ENCODE measurements at places on chromosomes 13 and 19. TPM values are rescaled to one million over a fixed set of nuclear protein-coding genes. Genes with fewer than 3 reads are reported as not detected.

Gene TLE2
- 23.0 TPM for total RNA-seq

Gene LILRB2
- not detected for total RNA-seq

- H3K27ac ChIP-seq = no peak overlapping the region
- peaks cover 4% of the 10 kb centered on the region for H3K4me1 ChIP-seq
- no peak for DNase-seq
- no peaks in the 10 kb centered on the region for H3K27me3 ChIP-seq
- H3K36me3 ChIP-seq = no peaks in the 10 kb centered on the region
- no peak overlapping the region for H3K4me3 ChIP-seq
Observed at GRCh38 chr13:94182185-94182761, 297.2 kb downstream of the DCT start.

Gene CEACAM5
- 0.61 TPM for total RNA-seq

DNA sequence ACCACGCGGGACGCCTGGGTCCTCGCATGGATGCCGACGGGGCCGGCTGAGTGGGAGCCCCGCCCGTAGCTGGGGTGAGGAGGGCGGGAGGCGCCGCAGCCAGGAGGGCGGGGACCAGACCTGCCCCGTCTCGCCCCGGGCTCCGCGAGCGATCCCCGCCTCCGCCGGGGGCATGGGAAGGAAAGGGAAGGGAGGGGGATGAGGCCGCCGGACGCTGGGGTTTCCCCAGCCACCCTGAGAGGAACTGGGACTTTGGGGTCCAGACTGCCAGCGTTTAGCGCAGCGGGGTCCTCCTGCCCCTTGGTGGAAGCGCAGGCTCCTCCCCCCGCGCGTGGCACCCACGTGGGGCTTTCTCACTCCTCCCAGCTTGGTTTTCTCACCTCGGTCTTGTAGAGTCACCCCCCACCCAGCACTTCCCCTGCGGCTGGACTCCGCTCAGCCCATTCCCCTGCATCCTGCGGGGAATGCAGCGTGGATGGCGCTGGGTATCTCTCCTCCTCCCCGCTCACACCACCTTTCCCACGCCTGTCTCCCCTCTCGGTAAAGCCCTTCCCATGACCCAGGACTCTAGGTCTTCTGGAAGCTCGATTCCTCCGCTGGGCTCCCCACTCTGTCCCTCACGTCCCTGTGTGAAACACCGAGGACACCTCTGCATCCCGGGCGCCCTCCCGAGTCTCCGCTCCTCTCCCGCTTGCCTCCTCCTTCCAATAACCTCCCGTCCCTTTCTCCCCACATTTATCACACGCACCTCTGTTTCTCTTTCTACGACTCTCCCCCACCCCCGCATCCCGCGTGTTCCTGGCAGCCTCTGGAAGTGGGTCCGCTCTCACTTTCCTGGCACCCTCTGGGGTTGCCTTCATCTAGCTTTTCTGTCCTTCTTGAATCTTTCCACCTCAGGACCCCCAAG, 2.1 kb downstream of the TGFB1 start:
- H3K4me1 ChIP-seq = peaks cover 70% of the 10 kb centered on the region
- peak overlapping the region; percentile 92 for H3K27ac ChIP-seq
- DNase-seq = peak; percentile 82
- peaks cover 13% of the 10 kb centered on the region for H3K36me3 ChIP-seq
- peak overlapping the region; percentile 94 for H3K4me3 ChIP-seq

DNA sequence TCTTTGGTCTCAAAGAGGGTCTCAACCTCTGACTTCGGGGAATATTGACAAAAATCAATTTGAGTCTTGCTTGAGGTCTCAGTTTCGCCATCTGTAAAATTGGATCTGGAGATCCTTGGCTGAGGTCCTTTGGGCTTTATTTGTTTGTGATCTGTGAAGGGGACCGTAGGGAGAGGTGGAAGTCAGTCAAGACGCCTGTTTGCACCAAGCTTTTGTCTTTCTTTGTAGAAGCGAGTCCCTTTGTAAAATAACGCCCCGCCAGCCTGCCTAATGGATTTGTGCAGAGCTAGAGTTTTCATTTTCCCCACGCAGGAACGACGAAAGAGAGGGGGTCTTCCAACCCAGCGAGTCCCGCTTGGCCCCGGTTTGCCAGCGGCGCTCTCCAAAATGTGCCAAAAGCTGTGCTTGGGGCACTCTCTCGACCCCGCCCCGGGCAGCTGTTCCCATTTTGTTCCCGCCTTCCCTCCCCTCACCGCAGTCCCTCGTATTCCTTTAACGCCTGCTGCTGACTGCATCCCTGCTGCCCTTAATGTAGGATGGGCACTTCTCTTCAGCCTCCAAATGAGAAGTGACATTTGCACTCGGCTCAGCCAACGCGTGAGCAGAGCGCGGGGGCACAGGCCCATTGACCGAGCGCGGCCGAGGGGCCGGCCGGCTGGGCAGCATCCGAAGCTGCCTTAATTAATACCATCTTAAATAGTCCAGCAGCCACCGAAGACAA, 13.0 kb downstream of the ZIC5 start:
- H3K4me1 ChIP-seq = peaks cover 46% of the 10 kb centered on the region

Gene MUC16
- total RNA-seq = 0.07 TPM

Data from T-cell (primary cell).